Glomerular endothelial cell (primary cell): ENCODE measurements at places on chromosomes 1 and 21.

DNA sequence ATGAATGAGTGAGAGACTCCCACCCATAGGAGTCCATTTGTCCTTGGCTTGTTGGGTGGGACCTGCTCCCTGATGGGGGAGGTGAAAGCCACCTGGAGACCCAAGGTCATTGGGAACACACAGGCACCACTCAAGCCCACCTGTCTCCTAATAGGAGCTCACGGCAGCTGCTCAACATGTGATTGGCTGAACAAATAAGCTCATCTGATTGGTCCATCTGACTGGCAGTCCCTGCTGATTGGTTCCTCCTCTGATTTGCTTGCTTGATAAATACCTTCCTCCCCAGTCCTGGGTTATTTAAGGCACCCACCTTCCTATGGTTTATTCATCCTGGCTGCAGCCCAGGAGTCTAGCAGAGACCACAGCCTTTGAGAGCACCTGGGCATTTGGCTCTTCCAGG lies 502.9 kb downstream of the PTPRU start:
- DNase-seq = no peak

DNA sequence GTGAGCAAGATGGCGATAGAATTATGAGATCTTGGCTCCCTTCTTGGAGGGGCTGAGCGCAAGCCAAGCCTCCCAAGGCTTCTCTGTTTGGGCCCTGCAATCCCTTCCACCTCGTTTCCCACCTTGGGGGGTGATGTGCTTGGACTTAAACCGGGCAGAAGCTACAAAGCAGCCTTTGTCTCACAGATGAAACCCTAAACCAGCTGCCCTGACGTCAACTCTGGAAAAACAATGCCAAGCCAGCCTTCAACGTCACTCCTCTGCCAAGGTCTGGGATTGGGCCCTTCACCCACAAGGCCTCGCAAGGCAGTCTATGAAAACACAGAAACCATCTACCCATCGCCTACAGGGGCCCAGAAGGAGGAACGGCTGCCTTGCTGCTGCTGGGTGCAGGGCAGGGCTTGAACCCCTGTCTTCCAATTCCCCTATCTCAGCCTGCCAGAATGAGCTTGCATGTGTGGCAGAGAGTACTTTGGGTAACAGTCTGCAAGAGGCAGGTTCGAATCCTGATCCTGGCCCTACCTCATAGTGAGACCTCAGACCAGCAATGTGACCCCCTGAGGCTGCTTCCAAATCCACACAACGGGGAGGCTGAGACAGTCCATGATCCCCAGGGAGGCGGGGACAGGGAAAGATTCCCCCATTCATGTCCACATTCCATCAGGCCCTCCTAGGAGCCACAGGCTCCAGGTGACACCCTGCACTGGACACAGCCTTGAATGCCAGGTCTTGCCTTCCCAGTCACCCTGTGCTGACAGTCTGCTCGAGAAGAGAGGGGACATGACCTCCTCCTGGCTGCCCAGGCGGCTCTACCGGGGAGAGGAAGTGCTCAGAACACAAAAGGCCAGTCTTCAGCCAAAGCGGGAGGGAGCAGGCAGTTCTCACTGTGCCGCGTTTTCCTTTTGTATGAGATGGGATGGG lies 15.0 kb downstream of the IFFO2 start:
- DNase-seq = no peak

- no peak for DNase-seq
Observed at GRCh38 chr1:32954168-32954567, 10.4 kb downstream of the RNF19B start.

DNA sequence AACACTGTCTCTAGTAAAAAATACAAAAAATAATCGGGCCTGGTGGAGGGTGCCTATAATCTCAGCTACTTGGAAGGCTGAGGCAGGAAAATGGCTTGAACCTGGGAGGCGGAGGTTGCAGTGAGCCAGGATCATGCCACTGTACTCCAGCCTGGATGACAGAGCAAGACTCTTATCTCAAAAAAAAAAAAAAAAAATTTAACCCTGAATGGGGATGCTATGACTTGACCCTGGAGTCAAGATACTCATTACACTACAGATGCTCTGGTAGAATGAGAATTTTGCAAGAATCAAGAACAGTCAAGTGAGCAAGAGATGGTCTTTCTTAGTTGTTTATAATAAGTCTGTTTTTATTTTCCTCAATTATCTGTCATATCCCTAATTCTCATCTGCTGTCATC lies 253.8 kb downstream of the GPR52 start:
- DNase-seq = no peak

GRCh38 chr1:113949007-113949406 lies 19.9 kb downstream of the HIPK1 start:
- no peak for DNase-seq

GRCh38 chr1:98660940-98661543 lies 479 bp upstream of the SNX7 start:
- DNase-seq = no peak

DNA sequence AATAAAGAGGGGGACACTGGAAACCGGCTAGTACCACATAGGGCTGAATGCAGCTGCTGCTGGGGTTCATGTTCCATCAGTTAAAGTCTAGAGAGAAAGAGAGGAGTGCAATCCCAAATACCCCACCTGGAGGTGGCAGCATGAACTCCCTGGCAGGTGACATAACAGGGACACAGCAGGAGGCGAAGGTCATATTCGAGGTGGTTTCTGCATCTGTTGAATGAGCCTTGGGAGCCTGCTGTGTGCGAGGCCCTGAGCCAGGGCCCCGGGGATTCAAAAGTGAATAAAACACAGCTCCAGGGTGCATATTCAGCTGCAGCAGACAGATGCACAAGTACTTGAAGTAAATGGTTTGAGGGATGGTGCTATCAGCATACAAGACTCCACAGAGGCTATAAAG lies 456.8 kb downstream of the SETD4 start:
- DNase-seq = no peak

DNA sequence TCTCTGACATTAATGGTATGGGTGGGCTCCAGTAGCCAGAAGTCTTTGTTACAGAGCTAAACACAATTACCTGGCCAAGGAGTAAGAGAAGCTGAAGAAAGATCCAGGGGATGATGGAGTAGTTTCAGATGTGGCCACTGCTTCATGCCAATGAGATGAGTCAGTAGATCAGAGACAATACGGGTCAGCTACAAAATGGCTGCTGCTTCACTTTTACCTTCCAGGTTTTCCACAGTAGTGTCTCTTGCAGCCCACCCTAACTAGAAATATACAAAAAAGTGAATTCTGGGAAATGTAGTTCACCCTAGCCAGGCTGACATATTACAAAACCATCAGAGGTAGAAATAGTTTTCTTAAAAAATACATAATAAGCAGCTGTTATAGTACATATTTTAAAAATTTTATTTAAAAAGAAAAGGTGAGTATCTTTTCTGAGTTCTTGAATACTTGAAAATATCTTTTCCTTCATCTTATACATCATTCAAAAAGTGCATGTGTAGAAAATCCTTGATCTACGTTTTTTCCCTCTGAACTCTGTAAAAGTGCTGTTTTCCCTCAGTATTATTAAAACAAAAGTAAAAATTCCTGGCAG lies 36.1 kb downstream of the LRIF1 start:
- no peak for DNase-seq

DNA sequence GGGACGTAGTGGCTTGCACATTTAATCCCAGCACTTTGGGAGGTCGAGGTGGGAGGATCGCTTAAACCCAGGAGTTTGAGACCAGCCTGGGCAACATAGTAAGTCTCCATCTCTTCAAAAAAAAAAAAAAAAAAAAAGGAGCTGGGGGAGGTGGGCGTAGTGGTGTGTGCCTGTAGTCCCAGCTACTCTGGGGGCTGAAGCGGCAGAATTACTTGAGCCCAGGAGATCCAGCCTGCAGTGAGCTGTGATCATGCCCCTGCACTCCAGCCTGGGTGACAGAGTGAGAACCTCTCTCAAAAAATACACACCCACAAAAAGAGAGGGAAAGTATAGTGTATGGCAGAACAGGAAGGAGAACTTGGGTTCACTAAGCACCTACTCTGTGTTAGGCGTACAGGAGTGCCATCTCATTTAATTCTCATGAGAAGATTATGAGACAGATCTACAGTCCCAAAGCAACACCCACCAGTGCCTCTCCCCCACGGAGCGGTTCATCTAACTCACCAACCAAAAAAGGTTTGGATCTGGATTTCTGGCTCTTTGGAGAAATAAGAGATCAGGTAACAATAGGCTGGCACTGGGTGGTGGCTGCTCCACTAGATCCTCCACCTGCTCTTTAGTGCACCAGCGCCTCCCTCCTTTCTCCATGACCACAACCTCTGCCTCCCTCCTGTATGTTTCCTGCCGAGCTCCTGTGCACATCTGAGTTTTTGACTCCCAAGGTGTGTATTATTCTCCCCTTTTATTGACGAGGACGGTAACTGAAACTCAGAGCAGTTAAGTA lies 1.4 kb upstream of the TRAF5 start:
- DNase-seq = no peak

DNA sequence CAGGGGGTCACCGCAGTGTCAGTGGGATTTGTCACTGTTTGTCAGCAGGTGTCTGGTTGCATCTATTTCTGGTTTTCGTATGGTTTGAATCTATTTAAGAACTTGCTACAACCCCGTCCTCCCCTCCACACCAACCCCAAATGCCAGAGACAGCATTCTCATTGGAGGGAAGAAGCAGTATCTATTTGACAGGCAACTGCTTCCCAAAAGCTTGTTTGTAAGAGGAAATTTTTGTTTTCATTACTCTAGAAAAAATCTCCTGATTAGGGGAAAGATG lies 54.4 kb downstream of the NR5A2 start:
- no peak for DNase-seq

GRCh38 chr1:178552856-178553255 lies 39.9 kb downstream of the TEX35 start:
- DNase-seq = no peak

GRCh38 chr1:168767894-168768584 lies 39.0 kb upstream of the DPT start:
- no peak for DNase-seq

DNA sequence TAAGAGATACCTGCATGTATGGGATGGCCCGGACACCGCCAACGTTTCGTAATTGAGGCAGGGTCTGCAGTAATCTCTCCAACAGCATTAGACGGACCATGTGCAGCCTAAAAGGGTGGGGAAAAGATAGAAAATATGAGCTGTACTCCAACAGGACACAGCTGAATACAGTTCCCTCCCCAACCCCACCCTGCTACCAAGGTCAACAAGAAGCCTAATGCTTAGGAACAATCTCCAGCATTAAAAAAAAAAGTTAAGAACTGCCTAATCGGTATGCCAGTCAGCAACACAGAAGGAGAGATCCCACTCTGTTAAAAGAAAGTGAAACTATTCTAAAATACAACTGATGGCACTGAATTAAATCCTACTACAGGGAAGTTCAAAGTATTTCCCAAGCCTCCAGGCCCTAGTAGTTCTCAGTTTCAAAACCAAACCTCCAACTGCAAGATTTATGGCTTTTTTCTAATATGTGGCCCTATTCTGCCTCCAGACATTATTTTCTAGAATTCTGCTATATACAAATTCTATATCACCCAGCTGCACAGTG lies 81.0 kb downstream of the UBR4 start:
- no peak for DNase-seq

DNA sequence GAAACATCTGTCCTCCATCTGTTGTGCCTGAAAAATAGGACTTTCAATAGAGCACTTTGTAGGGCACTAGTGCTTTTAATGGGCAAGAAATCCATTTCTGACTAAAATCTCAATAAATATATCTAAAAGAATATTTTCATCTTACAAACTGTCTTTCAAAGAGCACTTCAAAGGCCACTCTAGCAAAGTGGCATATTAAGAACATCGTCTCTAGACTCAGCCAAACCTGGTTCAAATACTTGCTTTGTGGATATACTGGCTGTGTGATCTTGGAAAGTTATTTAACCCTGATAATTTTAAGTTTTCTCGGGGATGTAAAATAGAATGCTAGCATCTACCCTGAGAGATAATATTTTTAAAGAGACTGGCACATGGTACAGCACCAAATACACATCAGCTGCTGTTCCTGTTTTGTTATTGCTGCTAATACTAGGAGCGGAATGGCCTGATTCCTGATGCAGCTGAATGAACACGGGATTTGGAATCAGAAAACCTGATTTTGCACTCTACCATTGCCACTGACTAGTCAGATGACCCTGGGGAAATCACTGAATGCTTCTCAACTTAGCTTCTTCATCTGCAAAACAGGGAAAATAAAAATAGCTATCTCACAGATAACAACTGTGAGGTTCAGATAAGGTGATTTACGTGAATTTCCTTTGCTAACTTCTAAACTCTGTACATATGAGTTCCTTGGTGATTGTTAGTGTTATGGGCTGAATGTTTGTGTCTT lies 25.2 kb upstream of the LRRC8C start:
- DNase-seq = no peak

DNA sequence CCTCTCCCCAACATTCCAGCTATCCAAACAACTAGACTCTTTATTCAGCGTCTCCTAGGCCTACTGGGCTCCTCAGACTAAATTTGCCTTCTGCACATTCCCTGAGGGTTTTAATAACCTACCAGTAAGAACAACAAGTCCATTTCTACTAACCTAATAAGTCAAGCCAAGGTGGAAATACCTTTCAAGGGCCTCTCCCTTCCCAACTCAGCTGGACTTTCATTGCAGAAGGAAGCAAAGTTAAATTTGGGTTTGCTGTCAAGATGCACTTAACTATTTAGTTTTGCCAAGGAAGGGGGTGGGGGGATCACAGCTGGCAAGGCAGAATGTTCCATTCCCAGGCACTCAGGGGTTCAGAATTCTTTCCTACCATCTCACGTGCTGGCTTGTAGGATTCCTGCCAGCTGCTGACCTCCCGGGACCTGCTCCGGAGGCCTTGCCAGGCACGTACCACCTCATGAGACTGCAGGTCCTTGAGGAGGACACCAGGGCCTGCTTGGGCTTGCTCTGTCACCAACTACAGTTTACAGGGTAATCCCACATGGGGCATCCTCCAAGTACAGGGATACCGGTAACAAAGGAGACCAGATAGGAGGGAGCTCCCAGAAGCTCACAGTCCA lies 29.8 kb downstream of the SLC30A1 start:
- DNase-seq = no peak

DNA sequence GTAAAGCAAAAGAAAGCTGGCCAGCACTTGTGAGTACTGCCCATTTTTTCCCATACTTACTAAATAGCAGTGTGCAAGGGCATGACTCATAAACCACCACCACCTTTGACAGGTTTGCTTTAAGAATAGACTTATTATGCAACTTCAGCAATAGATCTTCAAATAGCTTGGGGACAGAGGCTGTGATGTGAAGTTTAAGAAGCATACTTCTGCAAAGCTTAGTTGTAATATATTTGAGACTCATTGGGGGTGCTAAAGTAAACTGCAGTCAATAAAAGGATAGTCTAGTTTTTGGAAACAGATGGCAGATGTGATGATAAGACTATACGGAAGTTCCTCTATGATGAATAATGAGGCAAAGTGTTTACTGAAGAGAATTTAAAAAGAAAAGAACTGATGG lies 210.0 kb downstream of the PLA2G4A start:
- DNase-seq = no peak

GRCh38 chr1:207067665-207068064 lies 14.6 kb downstream of the PFKFB2 start:
- DNase-seq = no peak
